ENCODE measurements at places on chromosomes 11 and 22. TPM values are rescaled to one million over a fixed set of nuclear protein-coding genes. Genes with fewer than 3 reads are reported as not detected.

- no peaks in the 10 kb centered on the region for H3K4me1 ChIP-seq
- no peaks in the 10 kb centered on the region for H3K27me3 ChIP-seq
- DNase-seq = no peak
- H3K36me3 ChIP-seq = no peaks in the 10 kb centered on the region
- no peak overlapping the region for H3K27ac ChIP-seq
These were observed 936.6 kb downstream of the OPCML start for GRCh38 chr11:132595711-132596134.

- no peak for DNase-seq
- no peaks in the 10 kb centered on the region for H3K36me3 ChIP-seq
- H3K27ac ChIP-seq = no peak overlapping the region
- no peaks in the 10 kb centered on the region for H3K4me1 ChIP-seq
These were observed 31.7 kb upstream of the SHISAL1 start for GRCh38 chr22:44344407-44344806.

- H3K27me3 ChIP-seq = no peaks in the 10 kb centered on the region
- no peak for DNase-seq
- no peaks in the 10 kb centered on the region for H3K4me1 ChIP-seq
- H3K36me3 ChIP-seq = no peaks in the 10 kb centered on the region
- no peak overlapping the region for H3K27ac ChIP-seq
These were observed 93.8 kb upstream of the ALX4 start for GRCh38 chr11:44403587-44404273.

DNA sequence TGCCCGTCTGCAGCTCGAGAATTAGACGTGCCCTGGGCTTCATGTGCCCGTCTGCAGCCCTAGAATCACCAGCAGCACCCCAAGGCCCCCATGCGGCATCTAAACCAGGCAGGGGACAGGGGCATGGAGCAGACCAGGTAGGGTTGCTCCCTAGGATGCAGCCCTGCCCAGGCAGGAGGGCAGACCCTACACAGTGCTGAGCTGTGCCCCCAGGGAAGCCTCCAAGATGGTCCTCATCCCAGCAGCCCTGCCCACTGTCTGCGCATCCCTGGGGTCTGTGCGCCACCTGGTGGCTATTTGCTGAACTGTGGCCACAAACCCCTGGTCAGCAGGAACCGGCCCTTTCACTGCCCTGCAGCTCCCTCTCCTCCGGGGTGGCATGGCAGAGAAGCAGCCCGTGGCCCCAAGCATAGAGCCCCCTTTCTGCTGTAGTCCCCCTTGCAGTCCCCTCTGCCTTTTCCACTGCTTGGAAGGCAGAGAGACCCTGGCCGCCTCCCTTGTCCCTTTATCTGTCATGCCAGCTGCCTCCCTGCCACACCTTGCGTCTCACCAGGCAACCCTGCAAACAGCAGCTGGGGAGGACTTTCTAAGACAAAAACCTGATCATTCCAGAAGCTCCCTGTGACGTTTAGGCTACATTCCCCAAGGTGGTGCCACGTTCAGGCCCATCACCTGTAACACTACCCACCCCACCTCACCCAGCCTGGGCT is 86.6 kb downstream of the KCNQ1 start:
- peak; percentile 77 for DNase-seq
- no peaks in the 10 kb centered on the region for H3K36me3 ChIP-seq
- H3K4me1 ChIP-seq = peaks cover 38% of the 10 kb centered on the region
- H3K27ac ChIP-seq = no peak overlapping the region

GRCh38 chr11:132347156-132348090 is 977.0 kb downstream of the NTM start:
- H3K27me3 ChIP-seq = no peaks in the 10 kb centered on the region
- H3K4me3 ChIP-seq = no peak overlapping the region
- no peaks in the 10 kb centered on the region for H3K4me1 ChIP-seq
- no peak for DNase-seq

GRCh38 chr11:2797121-2797711 is 88.4 kb downstream of the CDKN1C start:
- H3K4me1 ChIP-seq = no peaks in the 10 kb centered on the region
- peaks cover 3% of the 10 kb centered on the region for H3K36me3 ChIP-seq
- no peak overlapping the region for H3K27ac ChIP-seq
- DNase-seq = no peak

GRCh38 chr22:32596471-32596870 is 121.9 kb downstream of the FBXO7 start:
- DNase-seq = no peak
- no peaks in the 10 kb centered on the region for H3K27me3 ChIP-seq
- H3K4me1 ChIP-seq = no peaks in the 10 kb centered on the region
- no peak overlapping the region for H3K4me3 ChIP-seq
- no peaks in the 10 kb centered on the region for H3K36me3 ChIP-seq

- H3K36me3 ChIP-seq = no peaks in the 10 kb centered on the region
- peak overlapping the region; percentile 93 for H3K27ac ChIP-seq
- DNase-seq = no peak
- no peaks in the 10 kb centered on the region for H3K27me3 ChIP-seq
- peaks cover 9% of the 10 kb centered on the region for H3K4me1 ChIP-seq
These were observed 670 bp downstream of the SC5D start for GRCh38 chr11:121293288-121293594.

- H3K4me1 ChIP-seq = no peaks in the 10 kb centered on the region
- no peak overlapping the region for H3K27ac ChIP-seq
- no peaks in the 10 kb centered on the region for H3K27me3 ChIP-seq
- H3K4me3 ChIP-seq = no peak overlapping the region
- no peak for DNase-seq
These were observed 41.0 kb downstream of the FDX1 start for GRCh38 chr11:110470716-110471115.

DNA sequence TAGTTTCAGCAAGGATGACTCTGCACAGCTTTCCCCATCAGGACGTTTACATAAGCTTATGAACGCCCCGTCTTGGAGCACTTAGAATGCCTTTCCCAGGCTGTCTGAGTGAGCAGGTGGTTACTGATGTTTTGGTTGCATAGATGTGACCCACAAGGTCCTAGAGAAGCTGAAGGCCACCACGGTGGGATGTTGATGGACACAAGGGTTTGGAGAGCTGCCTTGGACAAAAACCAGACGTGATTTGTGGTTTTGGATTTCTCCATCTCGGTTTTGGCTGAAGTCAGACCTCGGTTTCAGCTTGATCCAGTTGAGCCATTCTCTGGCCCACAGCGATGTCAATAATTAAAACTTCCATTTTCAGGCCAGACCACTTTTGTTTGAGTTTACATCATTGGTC is 151.9 kb downstream of the LDLRAD3 start:
- no peaks in the 10 kb centered on the region for H3K4me1 ChIP-seq
- H3K27me3 ChIP-seq = peaks cover 7% of the 10 kb centered on the region
- DNase-seq = no peak
- no peak overlapping the region for H3K4me3 ChIP-seq

GRCh38 chr11:66335531-66336233 is 552 bp downstream of the RIN1 start:
- no peak overlapping the region for H3K27ac ChIP-seq
- H3K4me1 ChIP-seq = peaks cover 25% of the 10 kb centered on the region
- H3K36me3 ChIP-seq = peaks cover 33% of the 10 kb centered on the region
- no peak overlapping the region for H3K4me3 ChIP-seq
- H3K27me3 ChIP-seq = no peaks in the 10 kb centered on the region
- DNase-seq = peak; percentile 38

- DNase-seq = no peak
- H3K27ac ChIP-seq = no peak overlapping the region
- no peaks in the 10 kb centered on the region for H3K27me3 ChIP-seq
- no peaks in the 10 kb centered on the region for H3K36me3 ChIP-seq
- no peaks in the 10 kb centered on the region for H3K4me1 ChIP-seq
- H3K4me3 ChIP-seq = no peak overlapping the region
These were observed 28.0 kb downstream of the FADD start for GRCh38 chr11:70230840-70231710.

- no peak for DNase-seq
- H3K36me3 ChIP-seq = peaks cover 3% of the 10 kb centered on the region
- no peaks in the 10 kb centered on the region for H3K27me3 ChIP-seq
- no peak overlapping the region for H3K4me3 ChIP-seq
- H3K27ac ChIP-seq = no peak overlapping the region
- H3K4me1 ChIP-seq = no peaks in the 10 kb centered on the region
These were observed 49.5 kb downstream of the SBF1 start for GRCh38 chr22:50425179-50425916.

- H3K4me1 ChIP-seq = peaks cover 85% of the 10 kb centered on the region
- peak; percentile 60 for DNase-seq
- H3K36me3 ChIP-seq = peaks cover 90% of the 10 kb centered on the region
- H3K4me3 ChIP-seq = no peak overlapping the region
- H3K27ac ChIP-seq = peak overlapping the region; percentile 91
These were observed 13.2 kb downstream of the RAC2 start for GRCh38 chr22:37230673-37231405.

DNA sequence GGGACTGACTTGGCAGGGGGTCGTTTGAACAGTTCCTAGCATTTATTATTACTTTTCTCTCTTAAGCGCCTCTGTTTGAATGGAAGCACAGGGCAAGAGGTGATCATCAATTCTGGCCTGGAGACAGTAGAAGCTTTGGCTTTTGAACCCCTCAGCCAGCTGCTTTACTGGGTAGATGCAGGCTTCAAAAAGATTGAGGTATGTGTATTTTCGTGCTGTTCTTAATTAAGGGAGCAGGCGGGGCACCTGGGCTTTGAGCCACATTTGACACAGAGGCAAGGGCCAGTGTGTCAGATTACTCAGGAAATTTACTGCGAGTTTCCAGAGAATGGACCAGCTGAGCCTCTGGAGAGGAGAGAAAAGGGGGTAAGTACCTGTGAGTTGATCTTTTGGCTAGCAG is 102.4 kb upstream of the SORL1-AS1 start:
- H3K27me3 ChIP-seq = no peaks in the 10 kb centered on the region
- H3K36me3 ChIP-seq = peaks cover 3% of the 10 kb centered on the region
- DNase-seq = no peak
- H3K4me3 ChIP-seq = no peak overlapping the region
- H3K27ac ChIP-seq = no peak overlapping the region

DNA sequence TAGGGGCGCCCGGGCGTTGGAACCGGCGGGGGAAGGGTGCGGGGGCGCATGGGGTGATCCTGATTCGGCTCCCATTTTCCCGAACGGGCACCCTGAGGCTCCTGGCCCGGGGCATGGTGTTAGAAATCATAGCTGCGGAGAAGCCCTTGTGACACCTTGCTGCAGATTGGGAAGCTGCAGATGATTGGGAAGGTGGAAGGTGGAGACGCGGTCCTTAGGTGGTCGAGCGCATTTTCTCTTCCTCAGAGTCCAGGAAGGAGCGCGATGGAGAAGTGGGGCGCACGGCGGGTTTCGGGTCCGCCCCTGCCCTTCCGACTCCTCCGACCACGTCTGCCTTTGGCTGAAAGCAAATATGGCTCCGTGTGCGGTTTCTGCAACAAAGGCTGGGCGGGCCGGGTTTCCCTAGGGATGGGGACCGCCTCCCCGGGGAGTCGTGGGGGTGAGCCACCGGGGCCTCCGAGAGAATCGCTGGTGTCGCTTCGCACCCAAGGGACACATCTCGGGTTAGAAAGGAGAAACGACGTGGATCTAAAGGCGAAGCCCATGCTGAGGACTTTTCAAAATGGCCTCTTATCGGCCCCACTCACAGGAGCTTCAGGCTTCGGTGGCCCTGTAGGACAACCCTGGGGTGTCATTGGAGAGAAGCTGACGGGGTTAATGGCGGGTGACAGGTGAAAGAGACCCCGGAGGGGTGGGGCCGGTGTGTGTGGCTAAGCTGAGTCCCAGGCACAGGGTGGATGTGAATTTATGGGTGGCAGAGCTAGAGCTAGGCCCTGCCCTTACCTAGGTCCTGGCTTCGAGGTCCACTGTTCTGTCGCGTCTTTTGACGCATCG is 707 bp upstream of the FTH1 start:
- no peaks in the 10 kb centered on the region for H3K27me3 ChIP-seq
- peaks cover 67% of the 10 kb centered on the region for H3K4me1 ChIP-seq
- H3K4me3 ChIP-seq = peak overlapping the region; percentile 42
- H3K27ac ChIP-seq = peak overlapping the region; percentile 86
- H3K36me3 ChIP-seq = no peaks in the 10 kb centered on the region

DNA sequence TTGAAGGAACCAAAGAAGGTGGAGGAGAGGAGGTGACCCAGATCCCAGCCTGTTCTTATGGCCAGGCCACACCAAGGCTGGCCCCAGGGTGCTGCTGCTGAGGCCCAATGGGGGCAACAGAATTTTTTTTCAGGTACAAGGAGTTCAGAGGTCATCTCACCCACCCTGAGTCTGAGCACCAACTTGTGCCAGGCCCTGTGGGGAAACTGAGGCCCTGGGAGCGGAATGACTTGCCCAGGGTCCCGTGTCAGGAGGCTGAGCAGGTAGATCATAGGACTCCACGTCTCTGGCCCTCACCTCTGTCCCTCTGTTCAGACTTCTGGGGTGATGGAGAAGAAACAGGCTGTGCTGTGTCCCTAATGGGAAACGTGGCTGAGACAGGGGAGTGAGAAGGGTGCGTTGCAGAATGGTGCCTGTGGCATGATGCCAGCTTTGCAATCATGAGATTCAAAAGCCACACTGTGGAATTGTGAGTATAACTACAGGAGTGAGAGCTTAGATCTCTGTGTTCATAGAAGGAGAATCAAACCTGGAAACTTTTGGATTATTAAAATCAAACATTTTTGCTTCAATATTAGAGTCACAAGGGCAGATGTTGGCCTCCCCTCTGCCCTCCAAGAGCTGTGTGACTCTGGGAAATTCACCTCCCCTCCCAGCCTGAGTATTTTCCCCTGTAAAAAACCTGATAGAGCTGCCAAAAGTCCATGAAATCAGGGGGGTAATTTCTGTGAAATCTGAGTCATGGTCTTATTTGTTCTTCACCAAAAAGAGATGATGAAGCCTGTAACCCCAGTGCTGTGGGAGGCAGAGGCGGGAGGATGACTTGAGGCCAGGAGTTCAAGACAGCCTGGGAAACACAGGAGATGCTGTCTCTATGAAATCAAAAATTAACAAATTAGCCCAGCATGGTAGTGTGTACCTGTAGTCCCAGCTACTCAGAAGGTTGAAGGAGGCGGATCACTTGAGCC is 874 bp downstream of the APOL1 start:
- DNase-seq = no peak
- H3K4me1 ChIP-seq = peaks cover 21% of the 10 kb centered on the region
- peak overlapping the region; percentile 68 for H3K27ac ChIP-seq
- peaks cover 6% of the 10 kb centered on the region for H3K36me3 ChIP-seq

- no peak for DNase-seq
- H3K27ac ChIP-seq = no peak overlapping the region
- H3K36me3 ChIP-seq = no peaks in the 10 kb centered on the region
These were observed 206.5 kb upstream of the PGR start for GRCh38 chr11:101336155-101336554.

GRCh38 chr22:36287881-36288515 is 35.1 kb downstream of the APOL1 start:
- H3K36me3 ChIP-seq = peaks cover 82% of the 10 kb centered on the region
- no peak for DNase-seq
- no peak overlapping the region for H3K4me3 ChIP-seq
- H3K4me1 ChIP-seq = no peaks in the 10 kb centered on the region

- no peak overlapping the region for H3K4me3 ChIP-seq
- no peak overlapping the region for H3K27ac ChIP-seq
- DNase-seq = no peak
- H3K36me3 ChIP-seq = no peaks in the 10 kb centered on the region
- H3K27me3 ChIP-seq = no peaks in the 10 kb centered on the region
These were observed 350.3 kb upstream of the MPPED2 start for GRCh38 chr11:30936491-30936890.

- DNase-seq = no peak
- H3K27ac ChIP-seq = no peak overlapping the region
- no peaks in the 10 kb centered on the region for H3K4me1 ChIP-seq
- H3K36me3 ChIP-seq = no peaks in the 10 kb centered on the region
- H3K4me3 ChIP-seq = no peak overlapping the region
These were observed 48.0 kb upstream of the CARS1 start for GRCh38 chr11:3104961-3105790.

MOV10L1 gene
- polyA plus RNA-seq = not detected

BBOX1 gene
- polyA plus RNA-seq = not detected

P2RX3 gene
- not detected for polyA plus RNA-seq

UPK2 gene
- 0.40 TPM for polyA plus RNA-seq

IGF2 gene
- polyA plus RNA-seq = not detected

CD3G gene
- polyA plus RNA-seq = 0.76 TPM

SLC22A24 gene
- polyA plus RNA-seq = not detected

ACRV1 gene
- polyA plus RNA-seq = not detected
